Fibroblast of lung (primary cell): ENCODE measurements at places on chromosomes 3 and 15. TPM values are rescaled to one million over a fixed set of nuclear protein-coding genes. Genes with fewer than 3 reads are reported as not detected.

DNA sequence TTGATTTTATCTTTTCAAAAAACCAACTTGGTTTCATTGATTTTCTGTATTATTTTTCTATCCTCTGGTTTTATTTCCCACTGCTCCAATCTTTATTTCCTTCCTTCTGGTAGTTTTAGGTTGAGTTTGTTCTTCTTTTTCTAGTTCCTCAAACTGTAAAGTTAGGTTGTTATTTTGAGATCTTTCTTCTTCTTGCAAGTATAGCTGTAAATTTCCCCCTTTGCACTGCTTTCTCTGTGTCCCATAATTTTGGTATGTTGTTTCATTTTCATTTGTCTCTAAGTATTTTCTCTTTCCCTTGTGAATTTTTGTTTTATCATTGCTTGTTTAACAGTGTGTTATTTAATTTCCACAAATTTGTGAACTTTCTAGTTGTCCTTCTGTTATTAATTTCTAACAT lies 120.0 kb downstream of the PLD1 start:
- DNase-seq = no peak

- peak; percentile 99 for DNase-seq
Observed at GRCh38 chr15:95247071-95247984, 1016.0 kb downstream of the MCTP2 start.

DNA sequence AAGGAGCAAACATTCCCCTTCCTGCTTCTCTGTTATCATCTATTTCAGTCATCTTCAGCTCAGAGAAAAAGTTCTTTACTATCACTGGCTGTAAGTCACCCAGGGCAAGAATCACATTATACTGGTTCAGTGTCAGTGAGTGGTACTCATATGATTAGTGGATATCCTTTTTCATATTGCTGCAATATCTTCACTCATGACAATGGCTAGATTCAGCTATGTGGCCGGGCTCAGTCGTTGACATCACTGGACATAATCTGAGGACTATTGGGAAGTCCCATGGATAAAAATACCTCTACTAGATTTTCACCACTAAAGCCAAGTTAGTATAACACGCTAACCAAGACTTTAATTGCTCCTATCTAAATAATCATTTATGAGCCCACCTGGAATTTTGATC lies 91.3 kb upstream of the UBE2E2 start:
- no peak for DNase-seq

GRCh38 chr15:57495554-57496165 lies 96.0 kb upstream of the MYZAP start:
- DNase-seq = peak; percentile 53

DNA sequence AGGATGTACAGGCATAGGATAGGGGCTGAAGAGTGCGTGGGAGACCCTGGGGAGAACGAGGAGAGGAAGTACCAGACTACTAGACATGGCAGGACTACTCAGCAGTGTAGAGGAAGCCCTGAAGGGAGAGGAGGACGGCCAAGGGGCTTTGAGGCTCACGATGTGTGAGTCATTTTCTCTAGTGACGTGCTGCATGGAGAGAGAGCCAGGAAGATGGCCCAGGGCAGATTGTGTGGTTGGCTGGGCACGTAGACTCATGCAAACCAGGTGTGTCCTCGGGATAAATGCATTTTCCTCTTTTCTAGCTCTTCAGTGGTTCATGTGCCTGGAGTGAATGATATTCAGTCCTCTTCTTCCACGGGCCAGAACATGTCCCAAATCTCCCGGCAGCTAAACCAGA lies 115.0 kb upstream of the ABHD17C start:
- peak; percentile 82 for DNase-seq

- no peak for DNase-seq
Observed at GRCh38 chr15:89616228-89616627, 39.0 kb downstream of the KIF7 start.

DNA sequence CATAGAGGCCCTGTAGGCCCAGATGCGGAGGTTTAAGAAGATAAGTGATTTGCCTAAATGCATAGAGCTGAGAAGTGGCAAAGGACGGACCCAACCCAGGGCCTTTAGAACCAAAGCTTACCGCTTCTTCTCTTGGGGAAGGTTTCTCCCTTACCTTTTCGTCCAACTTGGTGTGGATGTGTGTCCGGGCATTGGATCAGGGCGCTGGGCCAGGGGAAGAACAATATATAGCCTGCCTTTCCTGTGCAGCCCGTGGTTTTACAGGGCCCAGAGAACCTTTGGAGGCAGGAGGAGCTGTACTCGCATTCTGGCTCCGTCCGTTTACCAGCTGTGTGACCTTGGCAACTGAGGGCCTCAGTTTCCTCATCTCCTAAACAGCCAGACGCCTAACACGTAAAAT lies 686 bp upstream of the P3H2 start:
- DNase-seq = no peak

DNA sequence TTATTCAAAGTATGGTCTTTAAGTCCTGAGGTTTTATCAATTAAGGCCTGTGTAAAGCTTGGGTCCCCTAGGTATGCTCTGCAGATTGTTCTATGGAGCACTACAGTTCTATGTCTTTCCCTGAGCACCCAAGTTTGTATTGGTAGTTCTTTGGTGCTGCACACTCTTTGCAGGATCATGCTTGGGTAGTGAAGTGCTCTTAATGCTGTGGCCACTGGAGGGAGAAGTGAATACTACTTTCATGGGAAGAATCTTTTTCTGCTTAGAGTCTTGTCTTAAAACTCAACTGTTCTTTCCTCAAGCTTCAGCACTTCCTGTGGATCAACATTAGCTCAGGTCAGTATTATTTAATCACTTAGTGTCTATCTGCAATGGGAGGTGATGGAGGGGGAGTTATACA lies 93.6 kb upstream of the CFAP20DC start:
- DNase-seq = no peak

GRCh38 chr15:60772395-60773120 lies 293.6 kb upstream of the ICE2 start:
- DNase-seq = no peak

GRCh38 chr3:192831111-192831644 lies 86.5 kb downstream of the MB21D2 start:
- DNase-seq = peak; percentile 91

DNA sequence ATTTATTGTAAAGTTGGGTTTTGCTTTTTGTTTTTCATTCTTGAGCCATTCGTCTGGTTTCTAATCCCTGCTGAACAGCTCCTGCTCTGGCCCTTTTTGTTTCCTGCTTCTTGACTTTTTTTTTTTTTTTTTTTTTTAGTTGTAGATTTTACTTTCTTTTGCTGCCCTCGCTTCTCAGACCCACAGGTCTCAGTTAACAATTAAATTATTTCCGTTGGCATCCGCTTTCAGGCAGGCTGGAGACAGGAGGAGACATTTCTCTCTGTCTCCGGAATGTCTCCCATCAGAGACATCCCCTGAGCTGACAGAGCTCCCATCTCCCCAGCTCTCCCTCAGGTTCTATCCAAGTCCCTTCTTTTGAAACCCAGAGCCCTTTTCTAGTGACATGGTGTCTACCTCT lies 68.6 kb downstream of the SLC6A6 start:
- DNase-seq = no peak

DNA sequence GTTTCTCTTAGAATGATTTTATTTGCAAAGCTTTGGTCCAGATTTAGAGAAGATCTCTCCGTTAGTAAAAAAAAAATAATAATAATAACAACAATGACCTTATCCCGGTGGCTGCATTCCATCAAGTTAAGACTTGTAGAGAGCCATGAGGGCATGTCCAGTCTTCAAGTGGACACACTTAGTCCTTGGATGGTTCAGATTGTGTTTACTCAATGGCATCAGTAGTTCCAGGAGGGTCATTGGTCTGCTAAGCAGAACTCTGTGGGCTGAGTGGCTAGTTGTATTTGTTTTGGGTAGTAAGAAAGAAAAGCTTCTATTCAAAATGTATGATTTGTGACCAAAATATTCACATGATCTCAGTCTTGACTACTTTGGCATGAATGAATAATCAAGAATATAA lies 116.3 kb upstream of the UBE2E2 start:
- no peak for DNase-seq

DNA sequence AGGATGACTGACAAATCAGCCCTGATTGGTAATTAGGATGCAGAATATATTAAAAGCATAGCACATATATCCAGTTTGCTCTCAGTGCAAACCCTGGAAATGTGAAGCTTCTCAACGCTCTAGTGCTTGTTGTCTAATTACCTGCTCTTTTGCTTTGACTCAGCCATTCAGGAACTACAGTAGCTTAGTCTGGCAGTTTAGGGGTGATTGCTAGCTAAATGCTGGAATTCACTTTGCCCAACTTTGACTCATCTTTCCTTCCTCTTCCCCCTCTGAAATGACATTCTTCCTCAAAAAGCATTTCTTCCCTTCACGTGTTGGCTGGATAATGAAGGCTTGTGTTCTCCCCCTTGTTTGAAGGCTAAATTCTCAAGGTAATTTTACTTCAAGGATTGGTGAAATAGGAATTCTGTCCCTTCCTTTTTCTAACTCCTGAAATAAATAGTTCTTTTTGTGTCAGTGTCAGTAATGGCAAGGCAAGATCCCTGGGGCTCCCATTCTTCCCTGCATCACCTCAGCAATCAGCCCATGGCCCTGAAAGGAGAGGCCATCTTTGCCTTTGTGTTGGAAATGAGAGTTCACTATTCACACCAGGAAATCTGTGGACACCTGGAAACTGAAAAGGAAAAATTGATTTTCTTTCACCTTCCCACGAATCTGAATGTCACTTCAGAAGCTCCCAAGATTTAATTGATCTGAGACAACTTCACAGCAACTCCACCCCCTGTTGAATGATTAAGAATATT lies 103.6 kb downstream of the ECT2 start:
- no peak for DNase-seq

DNA sequence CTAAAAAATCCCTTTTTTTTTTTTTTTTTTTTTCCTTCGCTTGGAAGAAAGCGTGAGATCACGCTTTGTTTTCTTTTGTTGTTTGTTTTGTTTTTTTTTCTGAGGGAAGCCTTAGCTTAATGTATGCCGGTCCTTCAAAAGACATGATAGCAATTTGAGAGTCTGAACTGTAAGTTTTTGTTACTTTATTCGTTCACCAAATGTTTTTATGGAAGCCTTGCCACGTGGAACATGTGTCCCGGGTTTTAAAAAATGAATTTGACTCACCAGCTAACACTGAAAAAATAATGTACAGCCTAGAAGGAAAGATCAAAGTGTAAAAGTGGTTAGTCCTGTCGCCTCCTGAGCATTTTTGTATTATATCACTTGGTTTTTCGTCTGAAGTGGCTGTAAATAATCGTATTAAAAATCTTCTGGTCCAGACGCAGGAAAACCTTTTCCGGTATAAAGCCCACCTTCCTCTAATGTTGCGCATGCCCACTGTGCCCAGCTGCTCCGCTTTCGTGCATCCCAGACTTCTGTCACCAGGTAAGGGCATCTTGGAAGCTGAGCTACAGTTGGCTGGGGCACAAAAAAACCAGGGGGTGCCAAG lies 795 bp upstream of the MYNN start:
- DNase-seq = peak; percentile 87

- DNase-seq = peak; percentile 34
Observed at GRCh38 chr15:52730173-52730572, 51.0 kb upstream of the ATOSA start.

DNA sequence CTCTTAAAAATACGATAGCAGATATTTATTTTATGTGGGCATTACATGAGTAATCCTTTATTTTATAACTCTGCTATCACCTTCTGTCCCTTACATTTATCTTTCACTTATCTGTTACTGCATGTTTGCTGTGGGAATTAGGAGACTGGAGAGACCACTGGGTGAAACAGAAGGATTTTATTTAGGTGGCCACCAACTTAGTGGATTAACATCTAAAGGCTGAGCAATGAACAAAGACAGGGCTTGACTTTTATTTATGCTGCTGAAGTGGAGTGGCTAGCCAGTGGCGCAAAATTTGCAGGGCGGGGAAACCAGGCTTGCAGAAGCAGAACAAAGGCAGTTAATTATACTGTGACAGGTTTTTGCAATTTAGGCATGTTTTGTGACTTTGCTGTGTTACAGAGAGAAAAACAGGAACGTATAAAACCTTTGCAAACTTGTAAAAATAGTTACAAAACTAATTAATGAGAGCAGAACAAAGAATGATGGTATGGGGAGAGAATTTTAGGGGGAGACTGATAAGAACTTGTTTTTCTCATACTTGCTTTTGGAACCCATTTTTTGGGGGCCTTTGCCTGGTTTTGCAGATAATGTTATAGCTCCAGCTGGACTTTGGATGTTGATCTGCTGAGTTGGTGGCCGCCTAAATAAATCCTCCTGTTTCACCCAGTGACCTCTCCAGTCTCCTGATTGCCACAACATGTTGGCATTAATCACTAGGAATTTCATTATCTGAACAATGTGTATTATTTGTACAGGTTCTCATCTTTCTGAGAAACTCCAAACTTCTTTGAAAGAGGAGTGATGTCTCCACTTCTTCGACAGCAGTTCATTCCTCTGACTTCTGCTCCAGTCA lies 18.0 kb downstream of the KLHL24 start:
- no peak for DNase-seq

DNA sequence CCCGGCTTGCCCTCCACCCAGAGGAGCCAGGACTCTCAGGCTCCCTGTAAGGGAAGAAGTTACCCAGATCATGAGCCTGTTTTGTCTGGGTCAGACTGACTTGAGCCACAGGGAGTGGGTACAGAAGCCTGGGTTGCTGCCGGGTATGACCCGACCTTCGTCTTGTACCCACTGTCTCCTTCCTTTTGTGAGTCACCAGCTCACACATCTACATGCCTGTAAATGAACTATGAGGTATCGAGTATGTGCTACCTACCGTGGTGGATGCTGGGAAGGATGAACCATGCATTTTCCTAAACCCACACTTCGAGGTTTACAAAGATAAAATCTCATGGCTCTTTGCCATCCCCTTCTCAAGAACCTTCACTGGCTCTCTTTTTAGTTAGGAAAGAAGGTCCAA lies 56.9 kb downstream of the CACNA1D start:
- peak; percentile 3 for DNase-seq

GRCh38 chr3:55984626-55985025 lies 483.6 kb downstream of the ERC2 start:
- no peak for DNase-seq

- no peak for DNase-seq
Observed at GRCh38 chr3:46950650-46951241, 25.8 kb downstream of the CCDC12 start.

DNA sequence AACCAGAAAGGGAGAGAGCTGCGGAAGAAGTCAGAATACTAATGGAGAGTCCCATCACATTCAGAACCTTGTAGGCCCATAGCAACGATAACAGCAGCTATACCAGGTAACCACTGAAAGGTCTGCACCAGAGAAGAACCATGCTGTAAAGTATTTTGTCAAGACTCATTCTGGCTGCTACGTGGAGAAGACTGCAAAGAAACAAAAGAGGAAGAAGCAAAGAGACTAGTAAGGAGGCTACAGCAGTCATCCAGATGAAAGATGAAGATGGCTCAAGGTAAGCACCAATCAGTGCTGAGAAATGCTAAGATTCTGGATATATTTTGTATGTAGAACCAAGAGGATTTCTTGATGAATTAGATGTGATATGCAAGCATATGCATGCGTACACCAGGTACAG lies 39.6 kb downstream of the ACAP2 start:
- DNase-seq = no peak

The COL6A5 gene
- total RNA-seq = under 0.01 and 0.66 TPM in 2 replicates

The TMEM108 gene
- under 0.01 and 0.17 TPM in 2 replicates for total RNA-seq

The PCBP4 gene
- total RNA-seq = 23.4 and 46.2 TPM in 2 replicates

The GOLGA8S gene
- total RNA-seq = under 0.01 TPM in 1 of 2 replicates, not detected in the other

The DGKG gene
- 0.51 and 4.8 TPM in 2 replicates for total RNA-seq

The STRIT1 gene
- total RNA-seq = not detected in 2 replicates

The EIF4E3 gene
- 1.8 and 2.6 TPM in 2 replicates for total RNA-seq

The TF gene
- under 0.01 and 0.33 TPM in 2 replicates for total RNA-seq

The SAMMSON gene
- under 0.01 TPM in 2 replicates for total RNA-seq
